ENCODE measurements at places on chromosomes 5 and 9.
A peak's percentile ranks its signal among the peaks of the same experiment; 100 is the strongest.

DNA sequence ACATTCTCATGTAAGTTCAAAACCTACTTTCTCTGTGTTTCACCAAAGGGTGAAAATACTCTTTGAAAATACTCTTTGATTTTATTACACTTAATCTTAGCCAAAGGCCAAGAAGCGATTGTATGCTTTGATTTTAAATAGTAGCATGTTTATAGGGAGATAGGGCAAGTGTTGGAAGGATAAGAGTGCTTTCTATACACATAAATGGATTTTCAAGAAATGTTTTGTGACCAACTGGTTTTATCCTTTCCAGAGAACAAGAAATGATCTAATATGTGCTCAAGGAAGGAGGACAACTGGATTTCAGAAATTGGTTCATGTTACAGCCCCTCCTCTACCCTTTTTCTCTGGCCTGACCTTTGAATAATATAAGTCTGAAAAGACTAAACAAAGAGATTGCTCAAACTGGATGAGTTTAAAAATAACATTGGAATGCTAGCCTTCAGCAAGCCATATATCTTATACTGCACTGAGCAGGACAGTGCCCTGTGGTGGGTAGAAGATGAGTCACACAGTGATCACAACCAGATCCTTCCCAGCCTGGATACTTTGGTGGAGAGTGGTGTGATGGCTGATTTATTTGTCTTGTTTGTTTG is 13.1 kb downstream of the PALM2AKAP2 start:
- peak; percentile 91 for DNase-seq

DNA sequence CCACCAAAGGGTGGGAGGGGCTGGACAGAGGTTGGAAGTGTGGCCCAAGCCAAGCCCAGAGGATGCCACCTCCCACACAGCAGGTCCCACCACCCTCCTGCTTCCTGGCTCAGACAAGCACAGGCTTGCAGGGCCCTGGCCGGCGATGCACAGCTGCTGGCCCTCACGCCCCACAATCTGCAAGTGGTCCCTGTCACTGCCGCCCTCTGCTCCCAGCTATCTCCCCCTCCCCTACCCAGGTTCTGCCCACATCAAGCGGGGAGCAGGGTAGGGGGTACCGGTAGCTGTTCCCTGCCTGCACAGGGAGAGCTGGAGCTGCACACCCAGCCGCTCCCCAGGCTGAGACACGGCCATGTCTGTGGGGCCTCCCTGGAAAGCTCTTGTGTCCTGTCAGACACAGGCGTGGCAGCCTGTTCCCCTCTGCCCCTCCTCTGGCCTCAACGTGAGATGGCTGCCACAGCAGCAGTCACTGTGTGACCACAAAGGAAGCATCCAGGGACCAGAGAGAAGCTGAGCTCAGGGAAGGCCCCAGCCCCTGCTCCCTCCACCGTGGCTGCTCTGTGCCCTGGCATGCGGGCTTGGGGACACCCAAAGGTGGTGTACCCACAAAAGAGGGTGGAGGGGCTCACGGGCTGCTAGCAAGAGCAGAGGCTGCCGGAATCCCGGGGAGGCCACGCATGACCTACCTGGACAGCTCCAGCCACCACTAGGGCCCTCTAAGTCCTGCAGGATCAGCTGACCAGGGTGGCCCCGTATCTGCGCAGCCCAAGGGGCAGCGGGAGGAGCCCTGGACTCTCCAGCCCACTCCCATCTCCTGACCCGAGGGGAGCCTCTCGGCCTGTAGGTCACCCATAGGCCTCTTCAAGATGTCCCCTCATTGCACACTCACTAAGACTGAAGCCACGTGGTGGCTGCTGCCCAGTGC is 10.9 kb upstream of the ZDHHC11 start:
- DNase-seq, result no peak

DNA sequence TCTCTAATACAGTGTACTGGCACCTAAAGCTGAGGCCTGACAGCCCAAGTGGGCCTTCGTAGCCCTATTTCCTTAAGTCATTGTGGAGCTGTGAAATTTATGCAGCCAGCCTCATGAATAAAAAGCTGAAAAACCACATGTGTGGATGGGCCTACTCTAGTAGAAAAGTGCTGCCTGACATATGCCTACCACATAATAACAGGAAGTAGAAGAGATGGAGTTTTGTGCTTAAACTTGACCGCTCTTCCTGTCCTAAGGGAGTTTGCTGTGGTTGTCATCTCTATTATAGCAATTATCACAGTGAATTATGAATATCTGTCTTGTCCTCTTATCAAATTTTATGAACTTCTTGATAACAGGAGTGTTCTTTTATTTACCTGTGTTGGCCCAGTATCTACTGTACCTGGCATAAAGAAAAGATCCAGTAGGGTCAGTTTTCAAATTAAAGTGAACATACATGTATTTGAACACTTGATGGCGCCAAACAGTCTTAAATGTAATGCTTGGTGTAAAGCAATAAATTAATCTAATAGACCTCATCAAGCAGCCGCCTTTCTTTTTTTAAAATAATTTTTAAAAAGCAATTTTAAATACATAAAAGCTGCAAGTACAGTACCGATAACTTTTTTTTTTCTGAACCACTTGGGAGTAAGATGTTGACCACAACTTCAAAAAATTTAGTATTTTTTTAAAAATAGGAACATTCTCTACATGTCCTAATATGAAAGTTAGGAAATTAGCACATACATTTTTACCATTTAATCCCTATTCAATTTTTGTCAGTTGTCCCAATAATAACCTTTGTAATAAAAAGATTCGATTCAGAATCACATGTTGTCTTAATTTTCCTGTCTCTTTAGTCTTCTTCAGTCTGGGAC is 51.0 kb downstream of the FKTN start:
- peak; percentile 48 for DNase-seq

DNA sequence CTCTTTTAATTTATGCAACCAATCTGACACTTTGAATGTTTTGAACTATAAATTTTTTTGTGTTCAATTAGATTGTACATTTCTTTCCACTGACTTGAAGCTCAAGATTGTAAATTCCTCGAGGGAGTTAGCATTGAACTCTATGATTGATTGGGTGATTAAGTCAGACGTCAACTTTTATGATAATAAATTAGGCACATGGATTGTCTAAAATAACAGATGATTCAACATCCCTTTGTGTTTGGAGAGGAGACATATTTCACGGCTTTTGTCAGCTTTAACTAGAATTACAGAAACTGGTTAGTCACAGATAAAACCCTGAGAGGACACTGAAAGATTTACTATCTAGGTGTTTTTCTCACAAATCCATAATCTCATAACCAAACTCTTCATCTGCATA is 32.7 kb upstream of the TXNDC8 start:
- DNase-seq, result peak; percentile 76

DNA sequence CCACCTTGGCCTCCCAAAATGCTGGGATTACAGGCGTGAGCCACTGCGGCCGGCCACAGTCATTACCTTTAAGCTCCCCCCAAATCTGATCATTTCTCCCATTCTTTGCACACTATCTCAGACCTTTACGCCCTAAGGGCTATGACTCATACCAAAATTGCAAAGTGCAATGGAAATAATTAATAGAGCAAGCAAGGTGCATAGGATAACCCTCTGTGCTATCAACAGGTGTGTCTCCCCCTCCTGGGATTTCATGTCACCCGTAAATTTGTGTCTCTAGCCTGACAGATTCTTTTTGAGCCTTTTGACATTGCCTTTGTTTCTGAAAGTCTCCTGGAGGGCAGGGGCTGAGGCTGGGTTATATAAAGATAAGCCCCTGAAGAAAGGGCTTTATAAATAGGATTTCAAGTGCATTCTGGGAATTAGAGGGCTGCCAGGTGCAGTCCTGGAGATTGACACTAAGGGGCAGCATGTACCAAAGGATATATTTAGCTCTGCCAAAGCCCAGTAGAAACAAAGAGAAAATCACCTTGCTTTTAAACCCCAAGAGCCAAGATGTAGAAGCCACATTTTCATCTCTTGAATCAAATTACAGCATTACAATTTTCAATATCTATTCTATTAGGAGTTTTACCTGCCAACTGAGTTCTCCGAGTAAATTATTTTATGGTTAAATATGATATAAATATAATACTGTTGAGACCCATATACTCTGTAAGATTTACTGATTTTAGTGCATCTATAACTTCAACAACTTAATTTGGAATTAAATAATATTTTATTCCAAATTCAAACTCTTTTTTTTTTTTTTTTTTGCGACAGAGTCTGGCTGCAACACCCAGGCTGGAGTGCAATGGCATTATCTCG is 18.2 kb downstream of the S100Z start:
- peak; percentile 70 for DNase-seq

GRCh38 chr5:127849408-127849807 is 146.2 kb downstream of the CCDC192 start:
- peak; percentile 15 for DNase-seq

DNA sequence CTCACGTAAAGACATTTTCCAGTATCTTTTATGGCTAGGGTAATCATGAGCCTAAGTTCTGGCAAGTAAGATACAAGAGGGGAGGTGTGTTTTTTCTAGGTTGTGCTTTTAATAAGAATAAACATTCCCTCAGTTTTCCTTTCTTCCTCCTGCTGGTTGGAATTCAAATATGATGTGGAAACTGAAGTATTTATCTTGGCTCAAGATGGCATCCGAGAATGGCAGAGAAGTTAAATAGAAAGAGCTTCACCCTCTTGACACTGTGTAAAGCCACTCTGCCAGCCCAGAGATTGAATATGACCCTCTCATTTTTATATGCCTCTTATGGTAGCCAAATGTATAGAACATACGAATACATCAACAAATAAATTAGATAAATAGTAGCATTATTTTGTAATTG is 438.4 kb downstream of the ISL1 start:
- DNase-seq, result no peak

DNA sequence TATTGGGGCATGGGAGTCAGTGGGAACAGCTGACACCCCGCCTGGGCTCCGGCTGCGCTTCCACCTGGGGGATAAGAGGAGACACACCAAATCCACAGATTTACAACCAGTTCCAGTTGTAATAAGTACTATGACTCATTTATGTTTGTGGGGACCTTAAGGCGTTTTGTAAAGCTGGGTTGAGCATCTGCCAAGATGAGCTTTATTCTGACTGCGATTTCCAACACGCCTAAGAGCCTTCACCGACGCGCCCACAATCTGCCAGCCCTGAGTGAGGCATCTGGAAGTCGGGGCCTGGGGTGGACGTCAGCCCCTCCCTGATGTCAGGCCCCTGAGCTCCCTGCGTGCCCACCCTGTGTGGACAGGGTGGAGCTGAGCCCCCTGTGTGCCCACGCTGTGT is 14.3 kb upstream of the LHX3 start:
- DNase-seq, result peak; percentile 44

DNA sequence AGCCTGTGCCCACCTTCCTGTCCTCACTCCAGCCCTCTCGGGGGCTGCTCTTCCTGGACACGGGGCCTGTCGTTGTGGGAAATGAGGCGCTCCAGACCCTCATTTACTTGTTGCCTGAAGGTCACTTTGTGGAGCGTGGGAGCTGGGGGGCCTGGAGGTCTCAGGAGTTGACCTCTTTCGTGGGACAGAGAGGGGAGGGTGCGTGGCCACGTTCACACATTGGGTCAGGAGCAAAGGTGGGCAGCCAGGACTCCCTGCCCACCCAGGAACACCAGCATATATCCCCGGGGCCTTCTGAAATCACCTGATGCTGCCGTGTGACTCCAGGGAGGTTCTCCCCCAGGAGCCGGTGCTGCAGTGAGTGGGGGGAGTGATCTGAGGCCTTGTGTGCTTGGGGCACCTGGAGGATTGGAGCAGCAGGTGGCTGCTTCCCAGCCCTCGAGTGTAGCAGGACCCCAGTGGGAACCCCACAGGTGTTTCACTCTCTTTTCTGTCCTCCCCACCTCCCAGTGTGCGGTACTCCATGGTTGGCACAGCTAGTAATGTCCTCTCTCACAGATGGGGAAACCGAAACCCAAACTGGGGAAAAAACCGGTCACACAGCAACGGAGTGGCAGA is 20.3 kb downstream of the NCS1 start:
- no peak for DNase-seq

GRCh38 chr5:150603052-150603451 is 37.4 kb upstream of the SYNPO start:
- DNase-seq, result no peak

DNA sequence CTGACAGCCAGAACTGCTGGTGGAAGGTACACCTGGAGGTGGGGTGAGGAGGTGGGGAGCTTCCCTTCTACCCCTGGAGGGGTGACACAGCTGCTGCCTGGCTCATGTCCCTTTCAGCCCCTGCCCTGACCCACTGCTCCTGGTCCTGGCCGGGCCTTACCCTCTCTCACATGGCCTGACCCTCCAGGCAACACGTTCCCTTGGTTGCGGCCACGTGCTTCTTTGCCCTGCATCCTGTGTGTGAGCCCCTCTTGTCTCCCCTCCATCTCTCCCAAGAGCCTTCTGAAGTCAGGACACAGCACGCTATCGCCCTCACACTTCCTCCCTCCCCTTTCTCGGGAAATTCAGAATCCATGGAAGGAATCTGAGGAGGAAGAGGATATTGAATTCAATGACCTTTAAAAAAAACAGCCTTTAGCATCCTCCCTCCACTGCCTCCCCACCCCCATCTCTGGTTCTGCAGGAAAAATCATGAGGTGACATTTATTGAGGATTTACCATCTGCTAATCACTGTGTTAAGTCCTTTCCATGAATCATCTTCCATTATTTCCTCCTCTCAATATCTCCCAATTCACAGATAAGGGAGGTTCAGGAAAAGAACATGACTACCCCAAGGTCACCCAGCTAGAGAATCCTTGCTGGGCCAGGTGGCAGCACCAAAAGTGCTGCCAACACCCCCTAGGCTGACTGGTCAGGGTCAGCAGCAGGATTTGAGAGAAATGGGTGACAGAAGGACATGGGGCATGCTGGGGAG is 8.3 kb downstream of the AQP3 start:
- no peak for DNase-seq

DNA sequence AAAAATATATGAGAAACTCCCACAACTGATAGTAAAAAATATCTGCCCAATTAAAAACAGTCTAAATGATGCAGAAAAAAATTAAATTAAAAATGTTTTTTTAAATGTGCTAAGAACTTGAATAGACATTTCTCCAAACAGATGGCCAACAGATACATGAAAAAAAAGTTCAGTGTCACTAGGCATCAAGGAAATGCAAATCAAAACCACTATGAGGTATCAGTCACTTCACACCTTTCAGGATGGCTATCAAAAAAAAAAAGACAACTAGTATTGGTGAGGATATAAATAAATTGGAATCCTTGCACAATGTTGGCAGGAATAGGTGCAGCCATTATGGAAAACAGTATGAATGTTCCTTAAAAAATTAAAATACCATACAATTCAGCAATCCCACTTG is 16.6 kb downstream of the ZNF131 start:
- no peak for DNase-seq

- DNase-seq, result no peak
These were observed 19.7 kb upstream of the ANKHD1 start for GRCh38 chr5:140381972-140382371.

GRCh38 chr5:122222580-122222979 is 89.5 kb upstream of the SNCAIP start:
- DNase-seq, result no peak
